ENCODE measurements at places on chromosomes 5 and 9.

DNA sequence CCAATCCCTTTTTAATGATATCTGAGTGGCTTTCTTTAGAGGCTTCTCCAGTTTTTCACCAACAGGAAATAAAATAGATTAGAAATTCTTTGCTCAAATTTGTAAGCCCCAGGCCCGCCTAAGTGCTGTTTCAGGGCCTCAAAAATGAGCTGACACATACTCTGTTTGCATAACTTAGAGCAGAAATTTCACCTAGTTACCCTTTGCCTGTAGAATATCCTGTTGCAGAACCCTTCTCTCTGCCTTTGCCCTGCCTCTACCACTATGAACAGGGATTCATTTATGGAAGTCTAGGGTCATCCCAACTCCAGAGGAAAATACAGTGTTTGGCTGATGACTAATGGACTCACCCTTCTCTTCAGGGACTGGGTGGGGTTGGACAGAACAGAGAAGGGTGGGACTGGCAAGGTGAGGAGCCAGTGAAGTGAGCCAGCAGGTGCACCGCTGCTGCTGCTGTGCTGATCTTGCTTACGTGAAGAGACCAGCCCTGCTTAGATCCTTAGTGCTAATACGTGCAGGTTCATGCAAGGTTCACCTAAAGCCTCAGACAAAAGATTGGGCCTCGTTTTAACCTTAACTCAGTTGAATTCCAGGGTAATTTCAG lies 22.8 kb downstream of the OSTF1 start:
- no peak for DNase-seq

GRCh38 chr5:145350513-145350912 lies 484.6 kb downstream of the PRELID2 start:
- DNase-seq, result no peak

DNA sequence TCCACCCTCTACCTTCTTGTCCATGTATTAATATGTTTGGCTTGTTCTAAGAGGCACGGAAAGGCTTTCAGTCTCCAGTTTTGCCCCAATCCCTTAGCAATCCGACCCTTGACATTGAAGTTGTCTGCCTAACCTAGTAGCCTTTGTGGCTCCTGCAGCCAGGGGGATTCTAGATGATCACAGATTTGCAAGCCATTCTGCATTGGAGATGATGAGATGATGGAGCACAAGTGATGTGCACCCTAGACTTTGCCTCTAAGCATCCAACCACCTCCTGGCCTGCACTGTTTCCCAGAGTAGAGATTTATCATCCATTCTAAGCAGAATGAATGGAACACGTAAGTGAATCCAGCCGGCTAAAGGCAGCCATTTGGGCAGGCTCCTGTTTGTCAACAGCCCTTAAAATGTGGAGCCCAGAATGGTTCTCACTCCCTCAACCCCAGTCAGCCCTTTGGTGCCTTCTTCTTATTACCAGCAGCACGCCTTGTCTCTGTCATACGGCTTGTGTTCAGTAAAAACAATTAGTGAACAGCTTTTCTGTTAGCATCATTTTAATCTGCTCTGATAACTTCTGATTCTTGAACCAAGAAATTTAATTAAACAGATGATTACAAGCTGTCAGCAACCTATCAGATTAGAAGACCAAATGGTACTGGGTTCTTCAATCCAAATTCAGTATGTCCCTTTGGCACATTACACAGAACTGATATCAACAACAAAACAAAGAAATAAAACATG lies 5.7 kb upstream of the TRAF1 start:
- peak; percentile 30 for DNase-seq

DNA sequence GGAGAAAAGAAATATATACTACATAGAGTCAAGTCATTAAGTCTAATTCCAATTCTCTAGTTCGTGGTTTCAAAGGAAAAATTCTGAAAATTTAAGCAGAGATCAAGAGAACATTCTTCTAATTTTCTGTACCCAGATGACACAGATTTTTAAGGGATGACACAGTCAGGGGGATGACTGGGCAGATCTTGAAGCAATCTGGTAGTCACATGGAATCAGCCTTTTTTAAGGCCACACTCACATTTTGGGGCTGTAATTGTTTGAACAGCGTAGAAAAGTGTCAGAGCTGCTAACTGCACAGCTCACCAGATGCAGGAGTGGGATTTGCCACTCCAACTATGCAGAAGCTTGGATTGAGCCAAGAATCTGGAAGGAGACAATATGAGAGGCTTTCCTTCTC lies 20.4 kb downstream of the PDE4D start:
- DNase-seq, result no peak

GRCh38 chr9:70355801-70356200 lies 58.7 kb downstream of the KLF9 start:
- no peak for DNase-seq

GRCh38 chr9:95441081-95441480 lies 75.7 kb downstream of the PTCH1 start:
- DNase-seq, result no peak

DNA sequence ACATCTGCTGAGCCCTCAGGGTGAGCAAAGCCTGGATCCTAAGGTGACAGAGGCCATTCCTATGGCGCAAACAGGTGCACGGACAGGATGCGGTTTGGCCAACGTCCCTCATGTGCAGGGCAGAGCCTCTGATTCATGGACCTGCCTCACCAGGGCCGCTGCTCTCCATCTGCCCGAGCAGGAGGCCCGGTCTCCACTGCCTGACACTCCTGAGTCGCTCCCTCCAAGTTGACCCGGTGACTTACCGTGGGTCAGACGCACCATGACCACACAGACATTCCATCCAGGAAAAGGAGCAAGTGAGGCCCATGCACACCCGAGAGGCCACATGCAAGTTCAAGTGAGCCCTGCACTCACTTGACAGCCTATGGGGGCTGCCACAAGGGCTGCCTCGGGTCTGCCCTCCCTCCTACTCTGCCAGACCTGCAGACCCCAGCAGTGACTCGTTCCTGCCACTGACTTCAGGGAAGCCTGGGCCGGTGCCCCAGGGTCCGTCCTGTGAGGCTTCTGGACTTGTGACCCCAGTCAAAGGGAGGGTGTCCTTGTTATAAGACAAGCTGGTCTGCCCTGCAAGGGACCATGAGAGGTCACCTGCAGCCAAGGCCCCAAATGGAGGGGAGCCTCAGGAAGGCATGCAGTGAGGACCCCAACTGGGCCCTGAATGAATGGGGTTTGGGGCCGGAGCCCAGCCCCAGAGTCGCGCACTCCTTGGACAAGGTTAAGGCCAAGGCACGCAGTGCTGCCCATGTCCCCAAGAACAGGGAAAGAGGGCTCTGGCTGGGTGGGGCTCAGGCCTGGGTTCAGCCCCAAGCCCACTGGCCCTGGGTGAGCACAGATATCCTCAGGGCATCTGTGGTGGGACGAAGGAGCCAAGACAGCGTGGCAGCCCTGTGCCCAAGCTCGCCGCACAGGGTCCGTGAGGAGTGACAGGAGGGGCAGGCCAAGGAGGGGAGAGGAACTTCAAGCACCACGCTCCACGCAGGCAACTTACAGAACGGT lies 10.1 kb downstream of the BRD3OS start:
- no peak for DNase-seq

DNA sequence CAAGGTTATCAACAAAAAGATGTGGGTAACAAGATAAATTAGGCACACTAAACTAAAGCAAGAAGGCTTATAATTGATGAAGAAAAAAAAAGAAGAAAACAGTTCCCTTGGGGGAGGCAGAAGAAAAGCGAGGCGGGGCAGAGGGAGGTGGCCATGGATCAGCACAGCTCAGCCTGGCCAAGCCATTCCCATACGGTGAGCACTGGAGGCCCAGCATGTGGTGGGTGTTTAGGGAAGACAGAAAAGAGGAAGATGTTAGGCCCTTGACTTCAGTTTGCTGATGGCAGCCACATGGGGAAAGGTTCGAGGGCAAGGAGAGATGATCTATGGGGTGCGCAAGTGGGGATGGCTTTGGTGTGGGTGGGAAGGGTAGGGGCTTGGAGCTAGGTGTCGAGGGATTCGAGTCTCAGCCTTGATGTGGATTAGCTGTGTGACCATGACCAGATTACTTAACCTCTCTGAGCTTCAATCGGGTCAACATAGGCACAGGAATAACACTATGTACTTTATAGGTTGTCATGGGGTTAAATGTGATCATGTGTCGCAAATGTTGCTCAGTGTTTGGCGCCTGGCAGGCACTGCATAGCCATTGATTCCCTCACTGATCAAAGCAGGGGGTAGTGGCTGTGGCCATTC lies 10.3 kb upstream of the STC2 start:
- no peak for DNase-seq

- no peak for DNase-seq
These were observed 224.0 kb upstream of the TBC1D2 start for GRCh38 chr9:98479449-98479848.

GRCh38 chr9:65405253-65405652 lies 120.2 kb upstream of the FOXD4L5 start:
- DNase-seq, result no peak

DNA sequence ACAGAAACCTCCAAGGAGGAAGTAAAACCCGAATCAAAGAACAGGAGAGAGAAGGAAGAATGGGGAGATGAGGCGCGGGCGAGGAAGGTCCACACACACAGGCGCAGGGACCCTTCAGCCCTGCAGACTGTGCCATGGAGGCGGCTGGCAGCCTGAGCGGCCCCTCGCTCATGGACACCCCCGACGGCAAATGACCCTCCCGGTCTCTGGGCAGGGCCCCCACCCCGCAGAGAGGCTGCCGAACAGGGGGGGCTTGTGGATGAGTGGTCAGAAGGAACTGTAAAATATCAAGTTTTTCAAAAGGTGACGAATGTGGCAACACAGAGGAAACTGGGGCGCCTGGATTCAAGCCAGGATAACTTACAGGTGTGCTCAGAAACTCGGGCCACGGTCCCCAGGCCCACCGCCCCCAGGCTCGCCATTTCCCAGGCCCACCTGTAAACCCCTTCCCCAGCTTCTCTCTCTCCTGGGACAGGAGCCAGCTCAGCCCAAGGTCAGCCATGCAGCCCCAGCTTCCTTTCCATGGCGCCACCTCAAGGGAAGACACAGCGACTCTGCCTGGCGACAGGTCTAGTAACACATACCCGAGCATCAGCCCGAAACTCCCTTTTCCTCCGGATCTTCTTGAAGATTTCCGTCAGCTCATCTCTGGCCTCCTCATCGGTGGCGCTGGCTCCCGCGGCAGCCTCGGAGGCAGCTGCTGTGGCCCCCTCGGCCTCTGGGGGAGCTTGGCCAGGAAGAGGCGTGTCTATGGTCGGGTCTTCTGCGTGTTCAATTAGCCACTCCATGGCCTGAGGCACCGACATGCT lies 16.5 kb downstream of the UBAC1 start:
- DNase-seq, result no peak

DNA sequence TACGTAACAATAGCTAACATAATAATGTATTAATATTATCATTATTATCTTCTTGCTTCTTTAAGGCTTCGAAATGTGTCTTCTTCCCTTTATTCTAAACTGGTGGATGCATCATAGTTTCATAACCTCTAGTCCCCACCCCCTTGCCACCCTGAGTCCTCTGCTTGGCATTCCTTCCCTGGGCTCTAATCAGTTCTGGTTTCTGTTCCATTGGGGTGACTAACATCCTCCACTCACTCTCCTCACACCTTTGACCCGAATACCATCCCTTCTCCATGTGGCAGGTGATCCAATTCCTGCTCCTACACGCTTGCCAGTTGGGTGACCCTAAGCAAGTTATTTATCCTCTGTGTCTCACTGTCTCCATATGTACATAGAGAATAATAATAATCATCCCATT lies 286.1 kb downstream of the TRPM3 start:
- DNase-seq, result no peak

- DNase-seq, result no peak
These were observed 664 bp upstream of the IL11RA start for GRCh38 chr9:34651321-34651720.

GRCh38 chr9:94623253-94623652 lies 16.1 kb downstream of the FBP1 start:
- peak; percentile 35 for DNase-seq

GRCh38 chr5:80565330-80565729 lies 4.8 kb downstream of the ANKRD34B start:
- DNase-seq, result no peak

- DNase-seq, result no peak
These were observed 322.1 kb downstream of the DEPDC1B start for GRCh38 chr5:60377826-60378225.

DNA sequence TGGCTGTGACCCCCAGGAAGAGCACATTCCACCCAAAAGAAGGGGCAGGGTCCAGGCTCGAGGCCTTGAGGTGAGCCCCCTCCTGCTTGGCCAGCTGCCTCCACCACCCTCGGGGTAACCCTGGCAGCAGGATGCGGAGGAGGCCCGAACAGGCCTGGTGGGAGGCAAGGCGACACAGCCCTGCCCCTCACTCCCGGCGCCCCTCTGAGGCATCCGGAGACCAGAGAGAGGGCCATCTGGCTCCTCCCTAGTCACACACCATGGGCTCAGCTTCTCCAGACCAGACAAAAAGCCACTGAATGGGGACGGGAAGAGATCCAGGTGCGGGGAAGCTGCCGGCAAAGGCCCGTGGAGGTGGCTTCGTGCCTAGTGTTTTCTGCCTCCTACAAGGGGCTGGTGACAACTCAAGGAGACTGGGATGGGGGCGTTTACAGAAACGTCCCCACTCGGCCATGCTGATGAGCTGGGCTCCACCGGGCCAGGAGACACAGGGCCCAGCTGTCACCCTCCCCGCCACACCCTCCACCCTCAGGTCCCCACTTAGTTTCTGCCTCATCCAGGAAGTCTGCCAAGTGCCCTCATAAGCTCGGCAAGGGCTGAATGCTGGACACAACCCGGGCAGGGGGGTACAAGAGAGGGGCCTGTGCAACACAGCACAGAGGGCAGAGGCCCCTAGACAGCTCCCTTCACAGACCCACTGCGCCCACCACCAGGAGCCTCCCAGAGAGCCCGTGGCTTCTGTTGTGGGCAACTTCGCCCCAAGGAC lies 41.9 kb downstream of the NACC2 start:
- DNase-seq, result no peak

DNA sequence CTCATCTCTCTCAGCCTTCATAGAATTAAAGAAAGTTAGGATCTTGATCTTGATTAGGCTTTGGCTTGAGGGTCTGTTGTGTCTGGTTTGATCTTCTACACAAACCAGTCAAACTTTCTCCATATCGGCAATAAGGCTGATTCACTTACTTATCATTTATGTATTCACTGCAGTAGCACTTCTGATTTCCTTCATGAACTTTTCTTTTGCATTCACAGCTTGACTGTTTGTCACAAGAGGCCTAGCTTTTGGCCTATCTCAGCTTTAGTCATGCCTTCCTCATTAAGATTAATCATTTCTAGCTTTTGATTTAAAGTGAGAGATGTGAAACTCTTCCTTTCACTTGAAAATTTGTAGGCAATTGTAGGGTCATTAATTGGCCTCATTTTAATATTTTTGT lies 62.8 kb downstream of the SH3RF2 start:
- DNase-seq, result no peak

DNA sequence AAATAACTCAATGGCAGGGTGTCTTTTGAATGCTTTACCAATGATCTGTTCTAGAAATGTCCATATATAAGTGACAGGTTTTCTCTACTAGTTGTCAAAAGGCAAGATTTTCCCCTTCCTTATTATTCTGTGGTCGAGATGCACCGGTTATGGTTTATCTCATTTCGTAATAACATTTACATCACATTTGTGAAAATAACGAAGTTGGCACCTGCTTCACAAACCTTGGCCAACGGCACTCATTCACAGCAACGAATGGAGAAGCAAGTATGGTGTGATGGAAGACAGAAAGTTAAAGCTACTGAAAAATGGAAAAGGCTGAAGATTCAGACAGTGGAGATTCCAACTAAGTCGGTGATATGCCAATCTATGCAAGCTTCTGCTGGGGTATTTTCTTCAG lies 235.8 kb downstream of the KCTD16 start:
- DNase-seq, result no peak

- no peak for DNase-seq
These were observed 127.8 kb downstream of the MED27 start for GRCh38 chr9:131951905-131952304.

Measured in activated CD4-positive, alpha-beta T cell treated with anti-CD3 and anti-CD28 coated beads, Interleukin-2, amount 50 U/mL, for 48 hours (primary cell).